ENCODE measurements at places on chromosomes 12 and 14.

GRCh38 chr14:105830171-105830570 lies 303.8 kb downstream of the TMEM121 start:
- no peak for DNase-seq

DNA sequence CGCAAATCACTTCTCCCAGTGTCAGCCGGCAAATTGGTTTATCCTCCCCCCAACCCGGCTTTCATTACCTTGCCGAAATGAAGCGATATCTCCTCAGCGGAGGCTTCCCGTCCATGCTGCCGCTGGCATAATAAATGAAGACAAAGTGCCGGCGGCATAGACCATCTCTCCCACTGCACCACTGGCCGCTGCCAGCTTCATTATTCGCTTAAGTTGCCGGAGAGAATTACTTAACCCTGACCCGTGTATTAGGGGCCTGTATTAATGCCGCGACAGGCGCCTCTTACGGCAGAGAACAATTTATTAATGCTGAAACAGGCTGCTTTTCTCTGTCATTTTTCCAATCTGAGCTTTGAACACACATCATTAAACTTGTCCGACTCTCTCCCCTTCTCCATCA lies 17.5 kb upstream of the GPATCH2L start:
- DNase-seq: no peak

DNA sequence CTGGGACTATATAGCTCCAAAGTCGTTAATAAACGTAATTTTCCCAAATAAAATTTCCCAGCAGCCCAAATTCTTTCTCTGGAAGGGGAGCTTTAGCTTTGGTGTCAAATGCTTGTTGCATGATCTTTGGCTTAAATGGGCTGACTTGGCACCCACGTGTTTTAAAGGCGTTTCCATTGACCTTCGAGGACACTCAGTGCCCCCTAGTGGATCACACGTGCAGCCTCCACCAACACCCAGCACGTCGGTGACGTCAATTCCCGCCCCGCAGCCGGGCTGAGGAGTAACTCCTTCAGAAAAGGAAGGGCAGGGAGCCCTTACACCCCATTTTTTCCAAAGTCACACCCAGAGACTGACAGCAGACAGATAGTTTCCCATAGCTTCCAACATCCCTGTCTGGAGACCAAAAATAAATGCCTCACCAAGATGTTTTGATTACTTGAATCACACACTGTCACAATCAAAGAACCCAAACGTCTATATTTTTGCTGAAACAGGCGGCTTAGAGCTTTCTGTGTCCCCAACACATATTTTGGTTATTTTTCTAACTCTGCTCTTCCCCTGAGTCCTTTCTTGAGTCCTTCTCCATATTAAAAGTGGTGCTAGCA lies 707.9 kb downstream of the AACS start:
- DNase-seq: no peak

- no peak for DNase-seq
These were observed 661.1 kb downstream of the VRK1 start for GRCh38 chr14:97458255-97458654.

DNA sequence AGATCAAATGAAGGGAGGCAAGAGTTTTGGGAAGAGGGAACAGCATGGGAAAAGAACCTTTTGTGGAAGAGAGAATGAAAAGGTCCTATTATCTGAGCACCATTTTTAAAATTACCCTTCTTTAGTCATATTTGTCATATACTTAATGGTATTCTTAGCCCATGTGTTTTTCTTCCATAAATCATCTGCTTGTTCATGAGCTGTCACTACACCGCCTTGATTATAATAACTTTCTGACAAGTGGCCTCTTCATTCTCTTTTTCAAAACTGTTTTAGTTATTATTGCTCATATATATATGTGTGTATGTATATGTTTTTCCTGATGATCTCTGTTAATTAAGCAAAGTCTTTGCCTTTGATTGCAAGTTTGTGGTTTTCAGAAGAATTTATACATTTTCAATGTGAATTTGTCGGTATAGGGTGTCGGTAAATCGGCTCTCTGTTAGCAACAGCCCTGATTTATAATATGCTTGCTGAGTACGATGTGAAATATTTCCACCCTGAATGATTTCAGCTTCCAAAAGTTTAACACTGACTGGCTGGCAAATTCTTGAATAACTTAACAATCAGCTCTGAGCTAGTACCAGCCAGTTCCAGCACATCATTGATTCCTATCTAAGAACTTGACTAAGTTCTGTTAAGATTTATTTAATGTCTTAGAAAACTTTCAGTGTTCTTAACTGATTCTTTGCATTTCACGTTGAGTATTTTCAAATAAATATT lies 49.2 kb downstream of the GUCY2C start:
- no peak for DNase-seq

DNA sequence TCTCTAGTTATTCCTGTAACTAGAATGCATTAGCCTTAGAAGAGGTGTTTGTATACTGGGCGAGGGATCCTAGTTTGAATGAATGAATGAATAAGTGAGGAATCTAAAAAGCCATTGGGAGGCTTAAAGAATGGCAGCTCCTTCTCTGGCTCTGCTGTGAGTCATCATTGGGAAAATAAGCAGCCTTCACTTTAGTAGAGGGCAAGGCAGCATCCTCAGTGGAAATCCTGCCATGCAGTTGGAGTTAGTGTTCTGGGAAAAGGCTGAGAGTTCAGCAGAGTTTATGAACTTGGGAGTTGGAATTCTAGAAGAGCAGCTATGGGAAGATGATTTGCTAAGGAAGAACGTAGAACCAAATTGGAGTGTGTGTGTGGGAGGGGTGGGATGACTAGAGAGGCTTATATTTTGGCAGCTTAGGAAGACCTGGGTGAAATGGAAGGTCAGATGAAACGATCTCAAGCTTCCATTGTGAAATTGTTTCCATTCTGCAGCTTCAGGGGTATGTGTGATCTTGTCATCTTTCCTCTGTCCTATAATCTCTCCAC lies 120.8 kb downstream of the PTCSC3 start:
- no peak for DNase-seq

GRCh38 chr12:118060301-118061010 lies 523 bp downstream of the WSB2 start:
- DNase-seq: no peak

GRCh38 chr14:59836116-59836515 lies 34.5 kb downstream of the RTN1 start:
- no peak for DNase-seq

DNA sequence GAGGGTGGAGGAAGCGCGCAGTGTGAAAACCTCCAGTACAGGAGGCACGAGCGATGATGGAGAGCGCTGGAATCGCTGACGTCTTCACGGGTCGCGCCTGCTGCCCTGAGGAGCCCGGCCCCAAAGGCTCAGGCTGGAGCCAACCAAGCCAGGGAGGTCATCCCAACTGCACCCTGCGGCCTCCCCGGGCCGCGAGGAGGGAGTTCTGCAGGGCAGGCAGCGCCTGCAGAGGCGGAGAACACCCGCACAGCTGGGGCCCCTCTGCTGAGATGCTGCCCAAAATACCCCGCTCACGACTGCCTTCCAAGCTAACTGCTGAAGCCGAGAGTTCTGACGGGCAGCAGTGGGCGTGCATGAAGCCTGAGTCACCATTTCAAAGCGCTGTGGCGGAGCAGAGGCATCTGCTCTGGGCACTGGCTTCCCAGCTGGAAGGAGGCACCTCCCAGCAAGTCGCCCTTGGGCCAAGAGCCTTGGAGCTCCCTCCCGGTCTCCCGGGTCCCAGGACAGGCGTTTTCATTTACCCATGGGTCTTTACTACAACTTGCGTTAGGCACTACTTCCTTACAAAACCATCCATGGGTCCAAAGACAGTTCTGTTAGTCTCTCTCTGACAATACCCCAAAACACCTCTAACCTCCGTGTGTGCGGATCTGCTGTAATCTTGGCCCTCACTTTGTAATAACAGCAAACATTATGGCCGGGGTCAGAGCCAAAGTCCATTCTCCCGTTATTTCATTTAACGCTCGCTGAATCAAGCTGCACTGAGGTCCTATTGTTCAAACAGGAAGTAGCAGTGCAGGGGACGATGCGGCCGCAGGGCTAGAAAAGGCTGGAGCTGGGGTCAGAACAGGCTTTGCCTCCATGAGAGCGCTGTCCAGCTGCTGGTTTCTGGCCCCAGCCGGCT lies 60.1 kb upstream of the RIMBP2 start:
- no peak for DNase-seq

DNA sequence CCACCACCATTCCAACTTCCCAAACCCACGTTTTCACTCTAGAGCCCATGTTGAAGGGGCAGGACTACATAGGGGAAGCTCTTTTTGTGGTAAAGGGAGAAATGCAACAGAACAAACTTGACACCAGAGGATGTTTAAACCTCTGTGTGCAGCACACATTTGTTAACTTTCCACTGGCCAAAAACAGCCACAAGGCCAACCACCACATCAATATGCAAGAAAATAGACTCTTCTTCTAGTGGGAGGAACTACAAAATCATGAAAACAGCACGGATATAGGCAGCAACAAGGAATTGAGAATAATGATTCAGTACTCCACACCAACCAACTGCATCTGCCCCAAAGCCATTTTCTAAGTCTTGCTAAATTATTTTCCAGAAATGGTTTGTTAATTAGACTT lies 66.3 kb upstream of the CEP83 start:
- no peak for DNase-seq

GRCh38 chr12:15701631-15702156 lies 87.5 kb downstream of the EPS8 start:
- no peak for DNase-seq

DNA sequence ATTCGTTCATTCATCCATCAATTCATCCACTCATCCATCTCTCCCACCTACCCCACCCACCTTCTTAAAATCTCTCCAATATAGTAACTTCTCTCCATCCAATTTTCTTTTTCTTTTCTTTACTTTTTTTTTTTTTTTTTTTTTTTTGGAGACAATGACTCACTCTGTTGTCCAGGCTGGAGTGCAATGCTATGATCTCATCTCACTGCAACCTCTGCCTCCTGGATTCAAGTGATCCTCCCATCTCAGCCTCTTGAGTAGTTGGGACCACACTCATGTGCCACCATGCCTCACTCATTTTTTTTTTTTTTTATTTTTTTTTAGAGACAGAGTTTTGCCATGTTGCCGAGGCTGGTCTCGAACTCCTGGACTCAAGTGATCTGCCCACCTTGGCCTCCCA lies 118.4 kb downstream of the SUDS3 start:
- DNase-seq: no peak

DNA sequence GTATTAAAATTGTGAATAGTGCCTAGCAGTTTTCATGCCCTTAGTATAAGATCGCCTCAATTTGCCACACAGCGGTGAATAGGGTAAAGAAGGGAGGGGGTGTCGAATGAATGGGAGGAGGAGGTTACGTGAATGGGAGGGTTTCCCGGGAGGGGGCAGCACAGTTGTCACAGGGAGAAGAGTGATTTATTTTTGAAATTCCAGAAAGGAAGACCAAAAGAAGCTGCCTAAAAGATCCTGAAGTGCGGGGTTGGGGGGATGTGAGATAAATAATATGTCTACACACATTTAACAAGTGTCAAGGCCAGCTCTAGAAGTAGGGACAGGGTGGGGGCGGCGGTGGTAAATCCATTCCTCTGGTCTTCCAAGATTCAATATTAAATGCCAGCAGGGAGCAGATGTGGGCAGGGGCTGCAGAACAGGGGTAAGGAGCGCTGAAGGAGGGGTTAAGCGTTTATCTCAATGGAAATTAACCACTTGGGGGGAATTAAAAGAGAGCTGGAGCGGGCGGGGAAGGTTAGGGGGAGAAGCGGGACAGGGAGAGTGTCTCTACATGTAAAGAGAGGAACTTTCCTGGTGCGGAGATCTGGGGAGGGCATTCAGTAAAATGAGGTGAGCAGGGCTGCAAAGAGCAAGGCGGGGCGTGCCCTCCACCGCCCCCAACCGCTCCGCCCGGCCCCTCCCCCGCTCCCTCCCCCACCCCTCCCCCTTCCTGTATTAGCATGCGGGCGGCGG lies 867 bp downstream of the C12orf42 start:
- DNase-seq: no peak

- DNase-seq: no peak
These were observed 923 bp upstream of the ITPR2 start for GRCh38 chr12:26833743-26834490.

GRCh38 chr12:125014526-125014925 lies 21.1 kb downstream of the BRI3BP start:
- no peak for DNase-seq

- no peak for DNase-seq
These were observed 143.0 kb downstream of the OTOGL start for GRCh38 chr12:80242321-80242720.

DNA sequence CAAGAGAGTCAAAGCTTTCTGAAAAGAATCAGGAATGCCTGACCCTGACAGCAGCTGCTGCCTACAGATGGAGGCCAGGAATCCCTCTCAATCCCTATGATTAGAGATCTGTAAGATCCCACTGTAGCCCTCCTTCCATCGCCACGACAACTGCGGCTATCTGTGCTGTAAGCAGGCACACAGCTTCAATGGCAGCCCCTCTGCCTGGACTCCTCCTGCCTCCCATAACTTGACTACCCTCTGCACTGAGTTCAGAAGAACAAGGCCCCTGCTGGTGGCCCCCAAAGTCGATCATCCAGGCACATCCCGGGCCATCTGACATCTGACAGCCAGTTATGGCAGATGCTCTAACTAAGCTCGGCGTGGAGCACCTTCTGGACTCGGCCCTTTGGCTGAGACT lies 2.9 kb downstream of the CLMN start:
- no peak for DNase-seq

DNA sequence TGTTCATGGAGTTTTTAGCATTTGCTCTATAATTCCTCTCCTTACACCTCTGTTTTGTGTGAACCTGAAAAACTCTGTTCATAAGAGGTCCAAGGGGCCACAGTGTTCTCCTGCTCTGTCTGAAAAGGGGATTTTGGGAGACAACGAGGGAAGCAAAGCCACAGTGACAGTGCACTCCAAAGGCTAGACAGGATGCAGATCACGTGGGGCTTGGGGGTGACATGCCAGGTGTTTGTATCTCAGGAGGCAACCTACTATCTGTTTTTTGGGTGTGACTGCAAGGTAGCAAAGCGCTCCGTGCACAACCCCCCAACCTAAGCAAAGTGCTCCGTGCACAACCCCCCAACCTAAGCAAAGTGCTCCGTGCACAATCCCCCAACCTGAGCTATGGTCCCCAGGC lies 5.1 kb upstream of the CHD4 start:
- no peak for DNase-seq

Measured in vagina (tissue), 2 donors.